ENCODE measurements at places on chromosomes 2 and 18. TPM values are rescaled to one million over a fixed set of nuclear protein-coding genes. Genes with fewer than 3 reads are reported as not detected.

Gene CENPA
- total RNA-seq: 38.8 TPM

Gene SLC38A11
- total RNA-seq: not detected

Gene RBFA
- total RNA-seq: 30.3 TPM

Gene NPHP1
- total RNA-seq: 8.2 TPM

Gene RESP18
- not detected for total RNA-seq

Gene TMEM17
- total RNA-seq: 4.8 TPM

Gene TEKT4
- total RNA-seq: not detected

Gene LIPG
- total RNA-seq: 0.17 TPM

Gene PTPRM
- 32.6 TPM for total RNA-seq

Gene IL37
- not detected for total RNA-seq

Gene CPLX4
- not detected for total RNA-seq

Gene EHD3
- 7.0 TPM for total RNA-seq

Gene GLI2
- total RNA-seq: 31.4 TPM

Gene MROH2A
- 0.22 TPM for total RNA-seq

Gene TRIM54
- total RNA-seq: 1.1 TPM

Gene PSMA8
- total RNA-seq: not detected

Gene RAX
- total RNA-seq: not detected

Gene ERBB4
- not detected for total RNA-seq

Gene PAX3
- total RNA-seq: not detected

Gene UBR3
- total RNA-seq: 13.4 TPM

Gene CYP27A1
- total RNA-seq: 0.18 TPM

Gene CHRNA1
- total RNA-seq: not detected

Gene PROKR1
- not detected for total RNA-seq

Gene FAM237A
- not detected for total RNA-seq

Gene SRD5A2
- total RNA-seq: 0.02 TPM

Gene DNAJC5G
- not detected for total RNA-seq

Gene SLC9A4
- total RNA-seq: not detected

Gene IL18R1
- 1.2 TPM for total RNA-seq

Gene MATN3
- 15.5 TPM for total RNA-seq

Gene CLEC4F
- total RNA-seq: not detected

Gene ZNF804A
- total RNA-seq: not detected

Gene C1D
- total RNA-seq: 27.6 TPM

Gene AGXT
- not detected for total RNA-seq

Gene MAP3K19
- total RNA-seq: not detected

Gene HOXD9
- total RNA-seq: 0.82 TPM

Gene TFCP2L1
- 24.2 TPM for total RNA-seq

Gene UGT1A10
- total RNA-seq: not detected

Gene DUSP2
- 0.32 TPM for total RNA-seq

Gene C2orf80
- not detected for total RNA-seq

Gene RAB6C
- not detected for total RNA-seq

Gene KLHL41
- total RNA-seq: 0.15 TPM

Gene CDH7
- total RNA-seq: not detected

Measured in A549 treated with dexamethasone at 1 μM for 4 hours (cell line).